Activated naive CD4-positive, alpha-beta T cell (primary cell): ENCODE measurements at places on chromosomes 11 and 22.

DNA sequence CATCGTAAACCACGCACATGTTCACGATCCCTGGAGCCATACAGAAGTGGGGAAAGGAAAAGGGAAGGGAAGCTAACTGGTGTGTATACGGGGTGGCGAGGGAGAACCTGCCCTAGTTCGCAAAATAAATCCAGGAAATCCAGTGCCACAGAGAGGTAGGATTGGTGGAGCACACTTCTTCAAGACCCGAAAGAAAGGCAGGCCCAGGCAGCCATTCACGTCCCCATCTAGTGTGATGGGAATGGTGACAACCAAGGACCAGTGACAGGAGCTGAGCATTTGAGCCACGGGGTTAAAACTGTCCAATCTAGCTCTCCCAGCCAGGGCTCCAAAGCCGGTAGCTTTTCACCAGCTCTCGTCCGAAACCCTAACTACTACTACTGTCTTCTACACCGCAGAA is 53.7 kb downstream of the IGSF9B start:
- DNase-seq: no peak

- DNase-seq: no peak
Measured at GRCh38 chr22:20027966-20028854, 7.3 kb downstream of the TANGO2 start.

- DNase-seq: no peak
Measured at GRCh38 chr22:50613291-50613981, 12.8 kb downstream of the MAPK8IP2 start.

- no peak for DNase-seq
Measured at GRCh38 chr11:73787051-73787642, 527 bp upstream of the MRPL48 start.

DNA sequence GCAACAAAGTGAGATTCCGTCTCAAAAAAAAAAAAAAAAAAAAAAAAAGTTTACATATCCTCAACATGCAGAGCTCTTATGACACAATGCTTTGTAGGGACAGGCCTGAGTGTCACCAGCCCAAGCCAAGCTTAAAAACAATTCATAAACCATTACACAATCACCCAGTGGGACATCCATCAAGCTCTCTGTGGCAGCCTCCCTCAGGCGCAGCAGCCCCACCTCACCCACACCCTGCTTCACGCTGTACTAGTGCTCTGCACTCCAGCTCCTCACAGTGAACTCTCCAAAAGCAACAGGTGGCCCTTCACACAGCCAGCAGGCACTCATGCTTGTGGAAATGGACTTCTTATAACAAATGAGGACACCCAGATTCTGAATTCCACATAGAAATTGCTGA is 3.5 kb upstream of the FOXRED2 start:
- DNase-seq: no peak

DNA sequence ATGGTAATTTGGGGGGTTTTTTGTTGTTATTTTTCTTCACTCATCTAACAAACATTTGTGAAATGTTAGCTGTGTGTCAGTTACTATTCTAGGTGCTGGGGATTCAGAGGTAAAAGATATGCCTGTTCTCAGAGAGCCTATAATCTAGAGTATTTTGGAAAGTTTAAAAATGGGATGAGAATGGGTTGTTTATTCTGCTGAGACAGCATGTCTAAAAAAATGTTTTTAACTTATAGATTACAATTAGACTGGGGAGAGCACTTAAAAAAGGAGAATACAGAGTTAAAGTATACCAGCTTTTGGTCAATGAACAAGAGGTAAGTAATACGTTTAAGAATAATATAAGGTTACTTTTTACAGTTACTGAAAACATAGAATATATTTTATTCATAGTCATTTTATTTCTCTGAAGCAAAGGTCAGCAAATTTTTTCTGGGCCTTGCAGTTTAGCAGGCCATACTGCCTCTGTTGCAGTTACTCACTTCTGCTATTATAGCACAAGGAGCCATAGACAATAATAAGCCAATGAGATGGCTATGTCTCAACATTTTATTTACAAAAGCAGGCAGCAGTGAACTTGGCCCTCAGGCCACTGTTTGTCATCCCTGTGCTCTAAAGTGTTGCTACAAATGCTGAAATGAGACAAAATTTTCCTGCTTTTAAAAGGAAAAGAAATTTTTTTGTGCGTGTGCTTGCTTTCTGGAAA is 60.0 kb downstream of the DKK3 start:
- DNase-seq: no peak

DNA sequence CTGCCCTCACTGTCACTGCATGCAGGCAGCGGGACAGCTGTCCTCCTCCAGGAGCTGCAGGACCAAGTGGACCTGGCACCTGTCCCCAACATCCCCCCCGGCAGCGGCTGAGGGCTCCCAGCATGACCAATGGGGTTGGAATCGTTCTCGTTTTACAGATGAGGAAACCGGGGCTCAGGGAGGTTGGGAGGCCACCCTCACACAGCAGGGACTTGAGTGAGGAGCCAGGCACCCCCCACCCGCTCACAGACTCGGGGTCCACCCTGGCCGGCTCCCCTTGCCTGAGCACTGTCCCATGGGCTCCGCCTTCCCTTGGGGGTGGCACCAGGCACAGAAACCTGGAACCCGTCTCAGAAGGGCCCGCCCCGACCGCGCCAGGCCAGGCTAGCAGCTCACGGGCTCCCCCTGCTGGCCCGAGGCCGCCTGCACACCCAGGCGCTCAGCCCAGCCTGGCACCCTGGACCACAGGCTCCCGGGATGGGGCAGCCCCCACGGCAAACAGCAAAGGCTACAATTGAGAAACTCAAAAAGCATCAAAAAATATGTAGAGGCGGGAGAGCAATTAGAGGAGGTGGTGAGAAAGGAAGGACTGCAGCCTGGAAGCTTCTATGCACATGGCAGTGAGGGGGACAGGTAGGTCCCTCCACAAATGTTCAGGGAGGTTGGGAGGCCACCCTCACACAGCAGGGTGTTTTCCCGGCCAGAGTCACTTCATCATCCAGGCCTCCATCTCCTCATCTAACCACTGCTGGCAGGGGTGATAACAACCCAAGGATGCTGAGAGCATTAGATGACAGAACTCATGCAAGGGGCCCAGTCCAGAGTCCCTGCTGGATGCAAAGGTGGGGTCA is 12.8 kb downstream of the MACROD1 start:
- peak; percentile 61 for DNase-seq

- DNase-seq: no peak
Measured at GRCh38 chr11:14418801-14419417, 59.9 kb upstream of the RRAS2 start.

DNA sequence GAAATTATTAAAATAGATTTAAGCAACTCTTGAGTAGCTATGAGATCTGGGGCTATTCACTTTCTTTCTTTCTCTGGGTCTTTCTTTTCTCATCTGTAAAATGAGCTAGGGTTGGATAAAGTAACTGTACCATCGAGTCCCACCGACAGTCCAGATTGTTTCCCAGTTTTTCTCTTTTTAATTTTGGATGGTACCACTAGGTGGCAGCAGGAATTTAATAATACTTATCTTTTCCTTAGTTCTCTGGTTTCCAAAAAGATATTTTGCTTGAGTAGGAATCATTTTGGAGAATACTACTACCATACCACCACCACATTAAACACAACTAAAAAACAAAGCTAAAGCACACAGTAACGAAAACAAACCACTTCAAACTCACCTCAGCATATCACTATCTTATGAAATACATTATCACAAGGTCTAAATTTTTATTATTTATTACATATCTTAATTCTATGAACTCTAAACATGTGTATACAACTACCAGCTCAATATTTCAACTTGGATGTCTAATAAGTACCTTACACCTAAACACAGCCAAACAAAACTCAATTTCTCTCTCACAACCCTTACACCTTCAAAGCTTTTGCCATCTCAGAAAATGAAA is 584.0 kb downstream of the KCNA4 start:
- no peak for DNase-seq

DNA sequence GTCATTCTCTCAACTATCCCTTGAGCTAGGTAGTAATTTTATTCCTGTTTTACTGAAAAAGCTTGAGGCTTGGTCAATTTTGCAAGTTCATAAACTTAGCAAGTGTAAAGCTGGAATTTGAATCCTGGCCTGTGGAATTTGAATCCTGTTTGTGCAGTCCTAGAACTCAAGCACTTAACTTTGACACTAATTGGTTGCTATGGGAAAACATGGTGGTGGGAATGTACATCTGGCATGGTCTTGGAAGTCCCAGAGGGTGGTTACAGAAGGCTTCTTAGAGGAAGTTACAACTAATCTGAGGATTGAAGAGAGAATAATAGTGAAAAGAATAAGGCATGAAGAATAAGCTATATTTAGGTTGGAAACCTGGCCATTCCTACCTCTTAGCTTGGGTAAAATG is 66.5 kb upstream of the LIN7C start:
- DNase-seq: no peak

DNA sequence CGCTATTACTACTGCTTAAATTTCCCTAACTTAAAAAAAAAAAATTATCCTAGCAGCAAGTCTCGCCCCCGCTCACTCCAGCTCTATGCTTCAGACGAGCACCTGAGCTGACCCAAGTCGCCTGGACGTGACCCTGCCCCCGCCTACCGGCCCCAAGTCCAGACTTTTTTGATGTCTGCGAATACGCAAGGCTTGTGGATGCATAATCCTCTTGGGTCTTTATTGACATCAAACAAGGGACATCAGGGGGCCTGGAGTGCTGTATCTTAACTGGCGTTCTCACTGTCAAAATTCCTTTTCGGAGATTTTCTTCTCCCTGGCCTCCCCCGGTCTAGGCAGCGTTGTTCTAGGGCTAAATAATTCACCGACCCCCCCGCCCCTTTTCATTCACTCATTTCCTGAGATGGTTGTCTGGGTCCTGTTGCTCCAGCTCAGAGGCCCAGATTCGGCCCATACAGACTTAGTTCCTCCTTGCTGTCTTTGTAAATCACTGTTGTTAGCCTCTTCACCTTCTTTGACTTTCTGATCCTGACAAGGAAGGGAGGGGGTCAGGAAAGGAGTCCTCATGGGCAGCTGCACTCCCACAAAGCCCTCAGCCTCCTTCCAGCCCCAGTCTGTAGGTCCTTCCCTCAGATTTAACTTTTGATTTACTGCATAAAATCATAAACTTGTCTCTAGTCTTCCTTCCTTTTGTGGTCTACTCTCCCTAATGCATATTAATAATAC is 601 bp upstream of the LRP4 start:
- DNase-seq: no peak

- DNase-seq: no peak
Measured at GRCh38 chr11:32584921-32585320, 1.3 kb downstream of the EIF3M start.

GRCh38 chr11:62179995-62180394 is 10.0 kb upstream of the SCGB1D1 start:
- DNase-seq: no peak

DNA sequence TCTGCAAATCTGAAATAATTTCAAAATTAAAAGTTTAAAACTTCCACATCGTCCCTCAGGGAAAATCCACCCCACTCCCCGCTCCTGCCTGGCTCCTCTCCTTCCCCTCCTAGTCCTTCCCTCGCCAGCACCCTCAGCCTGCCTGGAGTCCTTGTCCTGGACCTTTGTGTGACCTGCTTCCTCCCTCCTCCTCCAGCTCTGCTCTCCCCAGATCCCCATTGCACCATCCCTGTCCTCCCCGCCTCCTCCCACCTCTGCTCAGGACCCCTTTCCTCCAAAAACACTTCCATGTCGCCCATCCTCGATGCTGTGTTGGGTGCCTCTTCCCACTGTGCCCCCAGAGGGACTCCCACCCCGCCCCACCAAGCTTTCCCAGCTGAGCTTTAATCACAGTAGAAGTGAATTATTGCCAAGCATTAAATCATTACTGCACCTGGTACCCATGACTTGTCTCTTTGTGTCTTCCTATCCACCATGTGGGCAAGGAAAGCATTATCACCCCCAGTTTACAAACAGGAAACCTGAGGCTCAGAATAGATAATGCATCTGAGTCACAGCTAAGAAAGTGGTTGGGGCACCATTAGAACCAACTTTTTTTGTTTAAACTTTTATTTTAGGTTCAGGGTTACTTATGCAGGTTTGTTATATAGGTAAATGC is 2.4 kb upstream of the ZP1 start:
- DNase-seq: no peak

GRCh38 chr11:30206249-30206996 is 24.4 kb upstream of the FSHB start:
- no peak for DNase-seq

GRCh38 chr22:20176421-20177085 is 25.7 kb upstream of the CCDC188 start:
- DNase-seq: no peak

- no peak for DNase-seq
Measured at GRCh38 chr11:78364128-78364751, 53.4 kb downstream of the GAB2 start.

- no peak for DNase-seq
Measured at GRCh38 chr11:119759324-119759723, 30.3 kb upstream of the NECTIN1 start.

- DNase-seq: peak; percentile 16
Measured at GRCh38 chr11:9459667-9460321, 1.0 kb upstream of the ZNF143 start.

DNA sequence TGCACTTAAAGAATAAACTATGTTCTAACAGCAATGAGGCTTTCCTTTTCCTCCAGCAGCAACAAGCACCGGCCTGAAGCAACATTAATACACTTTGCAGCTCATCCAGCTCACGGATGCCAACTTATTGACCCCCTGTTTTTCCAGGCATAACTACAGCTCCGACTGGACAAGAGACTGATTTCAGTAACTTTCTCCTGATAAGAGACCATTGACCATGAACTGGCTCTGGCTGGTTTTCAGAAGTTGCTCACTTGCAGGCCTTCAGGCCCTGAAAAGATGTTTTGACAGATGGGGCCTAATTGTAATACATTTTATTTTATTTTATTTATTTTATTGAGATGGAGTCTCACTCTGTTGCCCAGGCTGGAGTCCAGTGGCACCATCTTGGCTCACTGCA is 27.5 kb downstream of the GGT5 start:
- DNase-seq: no peak

DNA sequence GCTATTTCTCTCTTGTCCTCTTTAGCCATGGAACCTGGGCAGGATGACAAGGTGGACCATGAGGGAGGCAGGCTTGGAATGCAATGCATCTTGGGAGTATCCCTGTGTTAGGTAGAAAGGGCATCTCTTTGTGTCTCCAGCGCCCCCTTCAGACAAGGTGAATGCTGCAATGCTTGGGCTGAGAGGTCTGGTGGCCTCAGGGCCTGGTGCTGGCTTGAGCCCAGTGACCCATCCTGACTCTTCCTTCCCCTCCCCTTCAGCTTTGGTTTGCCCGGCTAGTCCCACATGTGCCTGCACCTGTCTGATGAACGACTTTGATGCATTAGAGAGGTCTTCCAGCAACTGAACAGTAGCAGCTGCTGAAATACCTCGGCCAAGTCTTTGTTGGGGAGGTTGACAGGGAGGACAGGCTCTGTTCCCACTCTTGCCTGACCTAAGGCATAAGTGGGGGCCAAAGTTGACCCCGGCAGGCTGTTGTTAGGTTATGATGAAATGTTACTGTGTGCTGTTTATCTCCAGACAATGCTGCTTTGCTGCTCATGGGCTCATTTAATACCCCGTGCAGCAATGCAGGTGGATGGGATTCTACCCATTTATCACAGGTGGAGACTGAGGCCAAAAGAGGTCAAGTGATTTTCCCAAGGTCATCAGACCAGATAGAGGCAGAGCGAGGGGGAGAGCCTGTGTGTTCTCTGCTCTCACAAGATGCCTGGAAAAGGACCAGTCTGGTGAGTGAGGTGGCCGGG is 22.5 kb downstream of the MYO18B start:
- DNase-seq: no peak

- no peak for DNase-seq
Measured at GRCh38 chr11:1402355-1403077, 12.8 kb downstream of the BRSK2 start.
